RPMI7951 (cell line): ENCODE measurements at places on chromosomes 16 and 17.

- DNase-seq, result no peak
Observed at GRCh38 chr17:75486151-75486550, 29.2 kb downstream of the CASKIN2 start.

DNA sequence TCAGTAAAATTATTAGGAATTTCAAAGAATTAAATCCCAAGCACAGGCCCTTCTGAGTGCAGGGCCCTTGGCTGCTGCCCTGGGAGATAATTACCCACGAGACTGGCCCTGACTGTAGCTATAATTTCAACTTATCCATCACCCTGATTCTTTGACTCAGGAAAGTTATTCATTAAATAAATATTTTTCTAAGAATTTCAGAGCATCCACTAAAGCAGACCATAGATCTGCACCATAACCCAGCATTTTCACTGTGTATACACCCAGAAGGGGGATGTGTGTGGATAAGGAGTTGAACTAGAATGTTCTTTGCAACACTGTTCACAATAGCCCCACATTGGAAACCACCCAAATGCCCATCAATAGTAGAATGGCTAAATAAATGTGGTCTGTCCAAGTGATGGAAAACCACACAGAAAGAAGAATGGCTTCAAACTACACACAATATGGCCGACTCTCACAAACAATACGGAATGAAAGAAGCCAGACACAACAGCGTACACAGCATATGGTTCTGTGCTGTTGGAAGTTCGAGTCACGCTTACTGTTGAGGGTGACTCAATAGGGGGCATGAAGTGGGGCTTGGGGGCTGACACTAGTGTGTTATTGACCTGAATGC is 33.9 kb upstream of the MEAK7 start:
- no peak for DNase-seq

- no peak for DNase-seq
Observed at GRCh38 chr17:44376124-44376523, 12.5 kb upstream of the FAM171A2 start.

- no peak for DNase-seq
Observed at GRCh38 chr16:8084882-8085281, 505.4 kb downstream of the TMEM114 start.

DNA sequence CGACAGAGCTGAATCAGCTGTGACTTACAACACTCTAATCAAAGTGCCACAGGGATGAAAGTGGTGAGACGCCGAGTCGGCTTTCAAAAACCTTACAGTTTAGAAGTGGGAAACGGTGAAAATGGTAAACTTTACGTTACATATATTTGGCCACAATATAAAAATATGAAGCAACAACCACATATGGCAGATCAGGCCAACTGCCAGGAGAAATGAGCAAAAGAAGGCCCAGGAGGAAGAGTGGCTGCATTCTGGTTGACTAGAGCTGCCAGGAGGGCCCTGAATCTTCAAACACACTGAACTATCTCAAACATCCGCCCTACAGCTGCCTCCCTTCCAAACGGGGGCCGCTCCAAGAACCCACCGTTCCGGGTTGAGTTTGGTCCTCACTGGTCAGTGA is 56.3 kb downstream of the MRM3 start:
- DNase-seq, result no peak

GRCh38 chr17:27087935-27088766 is 205.8 kb upstream of the WSB1 start:
- no peak for DNase-seq

- peak; percentile 27 for DNase-seq
Observed at GRCh38 chr17:40531051-40531991, 29.9 kb upstream of the TNS4 start.

DNA sequence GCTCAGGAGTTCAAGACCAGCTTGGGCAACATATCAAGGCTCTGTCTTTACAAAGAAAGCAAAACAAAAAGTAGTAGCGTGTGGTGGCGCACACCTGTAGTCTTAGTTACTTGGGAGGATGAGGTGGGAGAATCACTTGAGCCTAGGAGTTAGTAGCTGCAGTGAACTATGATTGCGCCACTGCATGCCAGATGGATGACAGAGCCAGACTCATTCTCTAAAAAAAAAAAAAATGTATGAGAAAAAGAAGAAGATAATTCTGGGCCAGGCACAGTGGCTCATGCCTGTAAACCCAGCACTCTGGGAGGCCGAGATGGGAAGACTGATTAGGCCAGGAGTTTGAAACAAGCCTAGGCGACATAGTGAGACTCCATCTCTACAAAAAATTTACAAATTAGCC is 28.5 kb downstream of the STAT5B start:
- peak; percentile 37 for DNase-seq

DNA sequence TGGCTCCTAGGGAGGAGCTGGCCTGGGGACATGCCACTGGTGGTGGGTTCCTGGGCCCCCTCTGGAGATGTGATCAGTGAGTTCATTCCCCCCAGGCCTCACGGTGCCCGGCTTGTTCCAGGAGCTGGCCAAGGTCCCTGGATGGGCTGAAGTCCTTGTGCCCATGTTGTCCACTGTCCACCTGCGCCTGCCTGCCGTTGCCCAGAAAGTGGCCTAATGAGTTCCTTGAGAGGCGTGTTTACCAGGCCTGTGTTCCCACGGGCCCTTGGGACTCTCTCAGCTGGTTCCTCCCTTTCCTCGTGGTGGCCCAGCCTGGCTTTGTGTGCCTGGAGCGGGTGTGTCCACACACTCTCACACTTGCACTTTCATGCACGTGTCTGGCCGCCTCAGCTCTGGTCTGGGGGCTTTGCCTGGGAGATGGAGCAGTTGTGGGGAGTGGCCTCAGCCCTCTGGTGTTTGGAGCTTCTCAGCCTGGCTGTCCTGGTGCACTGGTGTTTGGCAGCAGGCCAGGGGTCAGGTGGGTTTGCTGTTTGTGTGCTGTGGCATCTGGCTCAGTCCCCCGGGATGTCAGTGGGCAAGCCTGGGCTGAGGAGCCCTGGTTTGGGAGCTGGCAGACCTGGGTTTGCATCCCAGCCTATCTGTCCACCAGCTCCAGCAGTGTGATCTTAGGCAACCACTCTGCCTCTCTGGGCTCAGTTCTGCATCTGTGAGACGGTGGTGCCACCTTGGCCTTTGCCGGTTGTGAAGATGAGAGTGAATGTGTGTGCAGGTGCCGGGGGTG is 18.0 kb downstream of the ADCY7 start:
- DNase-seq, result no peak

- DNase-seq, result no peak
Observed at GRCh38 chr17:32460054-32460453, 15.7 kb downstream of the PSMD11 start.

DNA sequence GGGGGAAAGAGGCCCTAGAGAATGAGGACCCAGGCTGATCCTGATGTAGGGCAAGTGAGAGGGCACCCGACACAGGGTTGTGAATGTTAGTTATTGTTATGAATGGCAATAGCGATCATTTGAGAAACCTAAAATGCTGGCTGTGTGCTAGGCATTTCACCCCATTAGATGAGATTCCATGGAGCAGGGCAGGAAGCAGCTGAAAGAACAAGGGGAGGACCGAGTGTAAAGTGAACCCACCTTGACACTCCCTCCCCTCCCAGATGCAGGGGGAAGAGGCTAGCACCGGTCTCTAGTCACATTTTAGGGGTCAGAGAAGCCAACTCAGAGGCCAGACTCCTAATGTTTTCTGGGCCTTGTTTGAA is 553 bp upstream of the CORO6 start:
- no peak for DNase-seq

DNA sequence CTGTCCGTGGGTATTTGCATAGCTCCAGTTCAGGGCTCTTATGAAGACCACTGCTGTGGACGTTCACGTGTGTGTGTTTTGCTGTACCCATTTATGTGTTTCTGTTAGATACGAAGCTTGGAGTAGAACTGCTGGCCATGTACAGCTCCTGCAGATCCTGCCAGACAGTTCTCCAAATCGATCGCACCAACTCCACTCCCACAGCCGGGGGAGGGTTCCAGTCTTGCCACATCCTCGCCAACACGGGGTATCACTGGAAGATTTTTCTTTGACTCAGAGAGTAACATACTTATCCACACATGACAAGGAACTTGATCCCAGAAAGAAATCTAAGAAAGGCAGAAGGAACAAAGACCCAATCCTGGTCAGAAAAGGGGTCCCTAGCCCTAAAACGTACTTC is 37.4 kb downstream of the TMEM186 start:
- no peak for DNase-seq

DNA sequence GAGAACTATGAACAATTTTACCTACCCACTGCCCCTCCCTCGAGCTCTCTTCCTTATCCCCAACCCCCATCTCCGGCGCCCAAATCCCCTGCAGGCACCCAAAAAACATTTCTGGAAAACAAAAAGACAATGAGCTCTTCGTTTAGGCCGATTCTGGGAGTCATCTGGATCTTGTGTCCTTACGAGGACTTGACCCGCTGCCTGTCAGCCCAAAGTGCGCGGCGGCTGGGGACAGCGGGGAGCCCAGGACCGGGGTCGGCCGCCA is 524 bp downstream of the STRADA start:
- DNase-seq, result no peak

- DNase-seq, result no peak
Observed at GRCh38 chr16:411576-412265, 10.0 kb downstream of the DECR2 start.

DNA sequence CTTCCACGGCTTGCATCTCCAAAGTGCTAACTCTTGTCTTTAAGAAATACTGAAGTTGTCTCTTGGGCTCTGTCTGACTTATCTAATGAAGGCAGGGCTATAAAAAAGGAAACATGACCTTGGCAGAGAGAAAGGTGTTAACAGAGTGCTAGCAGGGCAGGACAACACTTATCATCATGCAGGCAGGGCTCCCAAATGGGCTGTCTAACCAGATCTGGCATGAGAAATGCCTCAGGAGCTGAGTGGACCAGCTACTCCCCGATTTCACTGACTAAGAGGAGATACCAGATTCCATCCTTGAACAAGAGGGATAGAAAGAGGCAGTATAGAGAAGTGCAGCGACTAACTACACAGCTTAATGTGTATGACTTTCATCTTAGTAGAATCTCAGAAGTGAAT is 32.6 kb downstream of the PMP22 start:
- DNase-seq, result no peak

DNA sequence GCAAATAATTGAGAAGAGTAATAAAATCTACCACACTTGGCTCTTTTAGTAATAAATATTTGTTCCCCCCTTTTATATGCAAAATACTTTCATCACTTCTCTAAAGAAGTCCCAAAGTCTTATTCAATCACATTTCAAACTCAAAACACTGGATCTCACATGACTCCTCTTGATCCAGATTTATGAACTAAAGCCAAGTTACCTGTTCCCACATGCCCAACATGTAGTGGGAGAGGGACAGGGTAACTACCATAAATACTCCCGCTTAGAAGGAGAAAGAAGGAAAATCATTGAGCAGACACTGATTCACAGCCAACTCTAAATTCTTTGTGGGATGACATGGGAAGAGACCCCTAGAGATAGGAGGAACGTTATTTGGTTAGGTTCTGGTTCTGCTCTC is 64.9 kb upstream of the PMFBP1 start:
- DNase-seq, result no peak

DNA sequence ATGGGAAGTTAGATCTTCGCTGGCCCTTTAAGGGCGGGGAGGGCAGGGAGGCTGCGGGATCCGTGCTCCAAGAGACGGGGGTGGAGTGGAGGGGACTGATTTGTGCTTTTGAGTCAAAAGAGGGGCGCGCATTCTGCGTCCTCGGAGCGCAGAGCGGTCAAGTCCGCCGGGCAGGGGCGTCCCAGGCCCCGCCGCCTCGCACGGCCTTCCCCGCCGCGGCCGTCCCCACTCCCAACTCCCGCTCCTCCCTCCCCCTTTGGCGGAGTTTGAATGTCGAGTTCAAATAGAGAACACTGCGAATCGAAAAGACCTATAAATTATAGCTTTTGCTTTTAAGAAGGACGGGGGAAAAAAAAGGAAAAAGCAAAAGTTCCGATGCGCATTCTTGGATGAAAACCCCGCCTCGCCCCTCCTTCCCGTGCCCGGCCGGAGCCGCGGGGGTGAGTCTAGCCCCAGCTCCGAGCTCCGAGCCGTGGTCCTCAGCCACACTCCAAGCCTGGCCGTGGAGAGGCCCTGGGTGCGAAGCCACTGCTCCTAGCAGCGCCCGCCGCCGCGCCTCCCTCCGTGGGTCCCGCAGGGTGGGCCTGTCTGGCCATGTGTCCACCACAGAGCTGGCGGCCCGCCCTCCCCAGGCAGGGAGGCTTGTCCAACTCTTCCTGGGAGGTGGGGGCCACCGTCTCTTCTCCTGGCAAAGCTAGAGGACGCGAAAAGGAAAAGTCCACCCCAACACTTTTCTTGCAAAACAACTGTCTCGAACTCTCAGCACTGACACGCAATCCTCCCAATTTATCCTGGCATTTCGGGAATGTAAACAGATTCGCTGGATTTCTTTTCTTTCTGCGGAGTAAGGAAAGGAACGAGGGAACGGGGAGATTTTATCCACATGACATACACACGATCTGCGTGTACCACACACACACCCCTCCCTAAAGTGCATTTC is 3.6 kb downstream of the CBX8 start:
- peak; percentile 58 for DNase-seq

DNA sequence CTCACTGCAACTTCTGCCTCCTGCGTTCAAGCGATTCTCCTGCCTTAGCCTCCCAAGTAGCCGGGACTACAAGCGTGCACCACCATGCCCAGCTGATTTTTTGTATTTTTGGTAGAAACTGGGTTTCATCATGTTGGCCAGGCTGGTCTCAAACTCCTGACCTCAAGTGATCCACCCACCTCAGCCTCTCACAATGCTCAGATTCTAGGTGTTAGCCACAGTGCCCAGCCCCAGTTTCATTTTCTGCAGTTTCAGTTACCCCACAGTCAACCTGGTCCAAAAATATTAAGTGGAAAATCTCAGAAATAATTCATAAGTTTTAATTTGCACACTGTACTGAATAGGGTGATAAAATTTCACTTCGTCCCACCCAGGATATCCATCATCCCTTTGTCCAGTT is 28.7 kb downstream of the KNOP1 start:
- no peak for DNase-seq

- no peak for DNase-seq
Observed at GRCh38 chr16:49590166-49590871, 216.7 kb downstream of the C16orf78 start.

- DNase-seq, result no peak
Observed at GRCh38 chr17:64115043-64115698, 14.8 kb downstream of the ERN1 start.

- DNase-seq, result no peak
Observed at GRCh38 chr17:69430488-69430887, 16.0 kb downstream of the MAP2K6 start.

GRCh38 chr17:50363217-50364060 is 9.5 kb downstream of the MRPL27 start:
- DNase-seq, result peak; percentile 19

DNA sequence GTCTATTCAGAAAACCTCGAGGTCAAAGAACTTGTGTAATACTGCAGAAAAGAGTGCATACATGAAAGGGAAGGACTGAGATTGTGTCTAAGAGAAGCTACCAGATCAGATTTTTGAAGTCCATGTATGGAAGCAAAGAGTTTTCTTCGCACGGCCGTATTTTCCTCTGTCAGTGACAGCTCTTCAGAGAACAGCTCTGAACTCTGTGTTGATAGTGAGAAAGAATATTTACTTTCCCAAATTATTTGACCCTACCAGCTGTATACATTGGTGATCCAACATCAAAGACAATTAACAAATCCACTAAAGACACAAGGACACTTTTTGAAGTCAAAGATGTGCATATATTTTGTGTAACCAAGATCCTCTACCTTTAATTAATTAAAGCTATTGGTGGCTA is 107.8 kb upstream of the PSMD7 start:
- no peak for DNase-seq
